ENCODE measurements at places on chromosomes 13 and 19.

GRCh38 chr19:15331419-15332310, 674 bp downstream of the BRD4 start:
- DNase-seq = peak; percentile 85

DNA sequence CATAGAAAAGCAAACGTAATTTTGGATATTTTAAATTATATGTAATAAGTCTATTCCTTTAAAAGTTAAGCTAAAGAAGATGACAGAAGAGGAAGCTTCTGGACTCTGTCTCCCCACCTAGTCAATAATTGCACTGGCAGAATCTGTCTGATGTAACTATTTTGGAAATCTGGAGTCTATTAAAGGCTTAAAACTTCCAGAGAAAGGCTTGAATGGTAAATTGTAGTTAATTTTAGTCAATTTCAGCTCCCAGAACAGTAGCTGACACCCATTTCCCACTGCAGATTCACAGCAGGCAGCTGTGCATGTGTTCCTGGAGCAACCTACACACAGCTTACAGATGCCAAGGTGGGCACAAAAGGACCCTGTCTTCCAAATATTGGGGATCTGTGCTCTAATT, 304.1 kb downstream of the PCDH20 start:
- DNase-seq = no peak

DNA sequence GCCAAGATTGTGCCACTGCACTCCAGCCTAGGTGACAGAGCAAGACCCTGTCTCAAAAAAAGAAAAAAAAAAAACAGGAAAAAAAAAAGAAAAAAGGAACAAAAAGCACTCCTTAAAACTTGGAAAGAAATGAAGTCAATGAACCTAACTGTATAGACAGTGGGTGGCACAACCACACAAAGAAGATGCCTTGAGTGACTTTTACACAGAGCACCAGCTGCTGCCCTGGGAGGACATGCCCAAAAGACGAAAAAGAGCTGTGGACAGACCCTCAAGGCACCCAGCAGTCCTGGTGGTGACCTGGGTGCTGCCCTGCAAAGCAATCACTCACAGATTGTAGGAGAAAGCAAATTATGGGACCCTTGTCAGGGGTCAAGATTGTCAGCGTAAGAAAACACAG, 5.9 kb upstream of the LAMP1 start:
- DNase-seq = no peak

GRCh38 chr19:23785982-23786381, 27.3 kb upstream of the ZNF681 start:
- DNase-seq = no peak

DNA sequence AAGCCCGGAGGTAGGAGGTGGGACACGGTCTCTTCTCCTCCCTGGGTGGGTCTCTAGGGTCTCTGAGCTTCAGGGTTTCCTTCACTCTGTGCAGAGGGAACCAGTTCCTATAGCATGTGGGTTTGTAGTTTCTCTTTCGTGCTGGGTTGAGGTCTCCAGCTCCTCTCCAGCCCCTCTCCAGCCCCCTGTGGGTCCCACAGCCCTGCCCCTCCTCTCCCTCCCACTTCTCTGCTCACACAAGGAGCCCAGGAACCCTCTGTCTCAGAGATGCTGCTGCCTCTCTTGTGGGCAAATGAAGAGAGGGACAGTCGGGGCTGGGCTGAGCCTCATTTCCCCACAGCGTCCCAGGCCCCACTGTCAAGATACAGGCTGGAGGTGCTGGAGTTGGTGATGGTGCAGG, 1.4 kb downstream of the SIGLEC7 start:
- DNase-seq = no peak

GRCh38 chr13:49828453-49828852, 36.0 kb upstream of the KPNA3 start:
- no peak for DNase-seq

GRCh38 chr19:1279782-1280341, 4.5 kb downstream of the FAM174C start:
- peak; percentile 94 for DNase-seq

Measured in GM13977 (cell line).